ENCODE measurements at places on chromosomes 13 and 19.

GRCh38 chr19:19214892-19215291 is 3.1 kb downstream of the NCAN start:
- no peak for DNase-seq

DNA sequence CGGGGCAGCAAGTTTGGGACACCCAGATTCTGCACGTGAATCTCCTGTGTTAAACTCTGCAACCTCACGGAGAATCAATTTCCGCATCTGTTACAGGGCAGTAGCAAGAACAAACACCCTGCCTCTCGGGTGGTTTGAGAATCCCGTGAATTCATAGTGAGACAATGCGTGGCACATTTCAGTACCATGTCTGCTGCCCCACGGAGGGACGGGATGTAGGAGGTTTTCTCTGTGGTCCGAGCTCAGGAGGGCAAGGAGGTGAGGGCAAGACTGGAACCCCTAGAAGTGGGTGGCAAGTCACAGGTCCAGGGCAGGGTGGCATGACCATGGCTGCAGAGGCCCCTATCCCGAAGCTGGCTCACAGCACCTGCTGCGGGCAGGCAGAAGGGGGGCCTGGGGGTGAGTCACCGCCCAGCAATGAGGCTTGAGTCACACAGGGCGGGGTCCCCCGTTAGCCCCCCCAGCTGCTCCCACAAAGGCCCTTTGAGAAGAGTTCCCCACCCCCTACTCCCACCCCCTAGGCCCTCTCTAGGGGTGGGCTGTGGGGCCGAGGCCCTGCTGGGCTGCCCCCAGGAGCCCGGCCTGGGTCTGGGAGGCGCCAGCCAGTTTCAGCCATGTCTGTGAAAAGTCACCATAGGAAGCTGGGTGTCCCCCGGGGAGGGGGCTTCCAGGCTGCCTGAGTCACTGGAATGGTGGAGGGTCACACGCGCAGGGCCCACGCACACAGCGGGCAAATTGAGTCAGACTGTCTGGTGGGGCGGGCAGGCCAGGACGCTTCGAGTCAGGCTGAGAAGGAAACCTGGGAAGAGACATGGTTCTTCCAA is 25.8 kb upstream of the NANOS3 start:
- DNase-seq = no peak

DNA sequence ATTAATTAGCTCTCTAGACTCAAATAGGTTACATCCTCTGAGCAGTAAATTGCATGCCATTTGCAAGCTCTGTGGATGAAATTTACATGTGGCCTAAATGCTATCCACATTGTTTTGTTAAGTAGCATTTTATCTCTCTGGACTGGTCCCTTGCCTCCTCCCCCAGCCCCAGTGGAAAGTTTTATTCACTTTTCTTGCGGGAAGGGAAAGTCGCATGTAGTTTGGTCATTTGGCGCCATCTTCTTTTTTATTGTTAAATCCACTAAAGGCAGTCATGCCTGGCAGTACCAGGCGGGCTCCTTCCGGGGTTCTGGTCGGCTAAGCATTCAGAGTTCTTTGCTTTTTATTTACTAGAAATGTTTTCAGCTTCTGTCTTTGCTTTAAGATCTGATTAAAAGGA is 188.7 kb downstream of the TM9SF2 start:
- no peak for DNase-seq

GRCh38 chr13:113605866-113606438 is 21.4 kb downstream of the TFDP1 start:
- no peak for DNase-seq

GRCh38 chr19:29404951-29405727 is 120.7 kb upstream of the VSTM2B start:
- DNase-seq = peak; percentile 53

DNA sequence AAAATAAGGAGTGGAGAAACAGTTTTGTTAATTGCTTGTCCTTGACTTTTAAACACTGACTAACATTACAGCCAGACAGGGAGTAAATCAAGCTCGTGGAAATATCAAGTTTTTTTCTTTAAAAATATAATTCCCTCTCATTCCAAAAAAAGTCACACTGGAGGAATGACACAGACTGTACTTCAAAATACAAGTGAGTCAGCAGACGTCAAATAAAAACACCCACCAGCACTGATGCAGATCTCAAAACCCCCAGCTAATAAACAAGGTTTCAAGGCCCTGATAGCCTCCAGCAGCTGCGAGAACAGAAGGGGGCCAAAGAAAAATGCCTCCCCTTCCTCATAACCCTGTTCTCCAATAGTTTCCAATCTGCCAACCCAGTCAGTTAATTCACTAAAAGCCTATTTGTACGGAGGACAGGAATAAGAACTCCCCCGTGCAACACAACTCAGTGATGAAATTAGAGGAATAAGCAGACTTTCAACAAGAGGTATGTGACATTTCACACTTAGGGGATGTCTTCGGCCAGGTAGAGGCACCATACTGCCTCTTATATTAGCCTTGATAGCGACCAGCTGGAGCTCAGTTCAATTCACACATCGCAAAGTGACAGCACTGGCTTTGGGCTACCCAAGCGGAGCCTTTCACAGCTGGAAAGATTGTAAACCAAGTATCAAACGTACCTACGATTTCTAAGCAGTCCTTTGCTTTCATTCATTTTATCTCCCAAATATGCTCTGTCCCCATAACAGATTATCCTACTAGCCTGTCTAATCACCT is 561.0 kb upstream of the KLF12 start:
- no peak for DNase-seq

DNA sequence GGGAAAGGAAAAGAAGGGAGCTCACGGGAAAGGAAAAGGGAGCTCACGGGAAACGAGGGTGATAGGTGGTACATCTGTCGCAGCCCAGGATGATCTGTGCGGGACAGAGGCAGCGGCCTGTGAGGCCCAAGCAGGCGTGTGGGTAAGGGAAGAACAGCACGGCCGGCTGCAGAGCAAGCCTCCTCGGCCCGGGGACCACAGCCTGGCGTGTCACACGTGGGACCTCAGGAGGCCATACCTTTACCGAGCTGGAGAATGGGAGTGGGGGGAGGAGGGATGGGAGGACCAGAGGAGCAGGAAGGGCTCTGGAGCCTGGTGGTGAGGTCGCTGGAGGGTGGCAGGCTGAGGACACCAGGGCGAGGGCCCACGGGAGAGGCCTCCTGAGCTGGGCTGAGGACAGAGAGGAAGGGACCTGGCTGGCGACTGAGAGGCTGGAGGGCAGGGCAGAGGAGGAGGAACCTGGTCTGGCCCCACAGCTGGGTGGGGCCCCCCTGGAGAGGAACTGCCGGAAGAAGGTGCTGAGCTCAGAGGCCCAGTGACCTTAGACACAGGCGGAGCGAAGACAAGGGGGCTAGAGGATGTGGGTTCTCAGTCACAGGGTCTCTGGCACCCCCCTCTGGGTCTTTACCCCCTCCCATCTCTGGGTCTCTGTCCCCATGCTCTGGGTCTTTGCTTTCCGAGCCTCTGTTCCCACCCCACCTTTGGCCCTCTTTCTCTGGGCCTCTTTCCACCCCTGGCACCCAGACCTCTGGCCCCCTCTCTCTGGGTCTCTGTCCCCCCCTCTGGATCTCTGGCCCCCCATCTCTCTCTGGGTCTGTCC is 2.9 kb upstream of the FTL start:
- DNase-seq = no peak

DNA sequence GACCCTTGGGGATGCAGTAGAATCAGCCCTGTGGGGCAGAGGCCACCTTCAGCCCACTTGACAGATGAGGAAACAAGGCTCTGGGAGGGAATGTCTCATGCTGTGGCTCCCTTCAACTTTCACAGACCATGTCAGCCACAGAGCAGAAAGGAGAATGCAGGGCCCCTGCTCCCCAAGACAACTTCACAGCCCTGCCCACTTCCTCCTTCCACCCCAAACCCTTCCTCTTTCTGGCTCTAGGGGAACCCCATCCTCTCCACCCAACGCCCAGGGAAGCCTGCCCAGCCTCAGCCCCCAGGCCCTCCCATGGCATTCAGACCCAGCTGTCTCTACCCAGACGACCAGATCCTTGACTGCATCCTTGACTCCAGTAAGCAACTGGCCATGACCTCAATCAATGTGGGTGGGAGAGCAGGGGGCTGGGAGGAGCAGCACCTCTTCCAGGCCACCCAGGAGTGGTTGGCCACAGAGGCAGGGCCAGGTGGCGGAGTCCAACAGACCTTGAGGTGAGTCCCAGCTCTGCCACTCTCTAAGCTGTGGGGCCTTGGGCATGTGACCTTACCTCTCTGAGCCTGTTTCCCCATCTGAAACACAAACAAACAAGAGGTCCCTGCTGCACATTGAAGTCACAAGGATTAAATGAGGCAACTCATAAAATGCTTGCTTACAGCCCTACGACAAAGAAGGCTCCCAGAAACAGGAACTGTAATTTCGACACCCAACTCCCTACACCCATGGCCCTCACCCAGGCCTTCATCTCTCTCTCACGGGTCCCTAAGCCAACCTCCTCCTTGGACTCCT is 15.8 kb downstream of the DEDD2 start:
- no peak for DNase-seq

DNA sequence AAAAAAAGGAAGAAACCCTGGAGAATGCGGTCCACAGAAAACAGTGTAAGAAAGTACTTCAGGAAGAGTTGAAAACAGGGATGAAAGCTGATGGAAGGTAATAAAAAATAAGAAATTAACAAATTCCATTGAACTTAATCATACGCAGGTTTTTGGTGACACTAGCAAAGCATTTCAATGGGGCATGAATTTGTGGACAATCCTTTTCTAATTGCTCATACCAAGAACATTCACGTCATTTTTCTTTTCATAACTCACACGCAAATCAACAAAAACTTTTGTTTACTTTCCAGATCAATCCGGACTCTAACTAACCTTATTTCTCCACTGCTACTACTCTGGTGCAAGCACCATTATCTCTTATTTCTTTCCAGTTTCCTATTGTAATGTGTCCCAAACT is 1195.0 kb downstream of the SLITRK5 start:
- DNase-seq = no peak

GRCh38 chr19:13920940-13921747 is 15.1 kb downstream of the CC2D1A start:
- DNase-seq = peak; percentile 48

DNA sequence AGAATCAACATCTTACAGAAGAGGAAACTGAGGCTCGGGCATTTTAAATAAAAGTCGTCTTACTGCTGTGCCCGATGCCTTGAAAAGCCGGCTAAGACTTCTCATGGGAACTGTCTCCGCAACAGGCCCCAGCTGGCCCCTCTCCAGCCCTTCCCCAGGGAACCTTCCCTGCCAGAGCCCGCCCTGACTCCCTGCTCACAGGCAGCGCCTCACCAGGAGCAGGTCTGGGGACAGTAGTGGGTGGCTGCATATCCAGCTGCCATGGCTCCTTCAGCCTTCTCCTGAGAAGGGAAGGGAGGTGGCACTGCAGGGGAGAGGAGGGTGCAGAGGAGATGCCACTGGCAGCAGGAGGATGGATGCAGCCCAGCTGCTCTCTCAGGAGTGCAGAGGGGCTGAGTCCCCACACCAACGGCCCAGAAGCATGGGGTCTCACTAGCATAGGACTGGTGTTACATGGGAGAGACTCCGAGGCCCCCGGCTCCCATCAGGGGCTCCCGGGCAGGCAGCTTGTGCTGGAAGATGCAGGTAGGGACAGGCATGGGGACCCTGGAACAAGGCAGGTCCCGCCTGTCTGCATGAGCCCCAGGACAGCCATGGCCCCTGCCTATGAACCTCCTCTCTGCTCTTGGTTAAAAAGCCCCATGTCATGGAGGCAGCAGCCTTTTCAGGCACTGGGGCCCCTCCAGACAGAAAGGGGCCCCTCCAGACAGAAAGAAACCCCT is 216.4 kb upstream of the SGCG start:
- DNase-seq = no peak

DNA sequence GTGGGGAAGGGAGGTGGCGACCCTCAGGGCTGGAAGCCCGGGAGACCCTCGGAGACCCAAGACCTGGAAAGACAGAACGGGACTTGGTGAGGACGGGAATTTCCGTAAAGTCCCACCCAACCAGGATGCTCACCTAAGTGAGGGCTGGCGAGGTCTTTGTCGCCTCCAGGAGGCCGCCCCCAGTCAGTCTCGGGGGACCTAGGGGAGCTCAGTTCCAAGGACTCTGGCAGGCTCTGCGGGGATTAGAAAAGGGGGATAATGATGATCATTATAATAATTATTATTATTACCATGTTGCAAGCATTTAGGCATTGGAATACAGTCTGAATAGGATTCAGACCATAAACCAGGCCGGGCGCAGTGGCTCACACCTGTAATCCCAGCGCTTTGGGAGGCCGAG is 9.1 kb upstream of the HSD17B14 start:
- DNase-seq = no peak

DNA sequence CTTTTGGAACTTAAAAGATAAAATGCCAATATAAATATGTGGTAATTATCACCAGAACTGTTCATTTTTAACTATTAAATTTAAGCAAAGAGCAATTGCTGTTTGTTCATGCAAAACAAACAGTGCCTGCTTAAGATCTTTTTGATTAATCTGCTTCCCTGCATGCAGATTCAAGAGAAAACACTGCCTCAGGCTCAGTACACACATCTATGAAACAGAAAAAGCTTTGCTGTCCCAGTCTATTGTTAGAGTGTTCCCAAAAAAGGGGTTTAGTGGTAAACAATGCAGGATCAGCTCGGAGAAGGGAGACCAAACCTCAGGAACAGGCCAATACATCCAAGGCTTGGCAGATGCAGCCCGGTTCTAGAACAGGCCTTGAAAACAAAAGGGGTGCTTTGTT is 49.3 kb upstream of the TDRD3 start:
- no peak for DNase-seq

GRCh38 chr13:98311200-98311548 is 134.1 kb upstream of the RNF113B start:
- no peak for DNase-seq

GRCh38 chr19:4182084-4182810 is at the start of the genes ANKRD24 and SIRT6:
ANKRD24 (plus strand) TSS chr19:4182689; CDS start chr19:4186426, 3,737 bp downstream.
SIRT6 (minus strand) TSS chr19:4182563; CDS start chr19:4182539, 24 bp downstream.
- DNase-seq = peak; percentile 98

DNA sequence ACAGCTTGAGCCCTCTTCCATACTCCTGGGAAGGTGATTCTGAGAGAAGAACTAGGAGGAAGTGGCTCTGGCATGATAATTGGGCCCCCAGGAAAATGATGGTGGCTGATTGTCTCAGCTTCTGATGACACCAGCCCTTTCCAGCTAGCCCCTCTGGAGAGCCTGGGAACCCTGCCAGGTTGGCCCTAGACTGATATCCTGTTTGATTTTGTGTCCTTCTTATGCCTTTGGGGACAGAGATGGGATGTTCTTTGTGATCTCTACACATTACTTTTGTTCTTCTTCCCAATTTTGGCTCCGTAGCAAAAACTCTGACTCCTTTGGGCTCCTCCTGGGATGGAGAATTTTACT is 39.7 kb downstream of the ERICH6B start:
- DNase-seq = no peak

DNA sequence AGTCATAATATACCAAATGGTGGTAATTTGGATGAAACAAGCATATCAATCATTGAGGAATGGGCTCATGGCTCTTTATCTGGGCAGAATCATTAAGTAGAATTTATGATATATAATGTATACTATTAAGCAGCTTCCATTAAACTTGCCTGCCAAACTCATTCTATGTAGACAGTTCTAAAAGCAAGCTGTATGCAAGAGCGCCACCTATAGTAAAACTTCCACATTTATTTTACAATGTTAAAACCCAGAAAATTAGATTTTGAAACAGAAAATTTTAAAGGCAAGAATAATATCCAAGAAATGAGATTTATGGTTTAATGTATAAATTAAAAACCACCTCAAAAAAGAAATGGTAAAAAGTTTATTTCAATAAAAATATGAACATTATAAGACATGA is 161.5 kb downstream of the MZT1 start:
- DNase-seq = no peak

- peak; percentile 55 for DNase-seq
These were observed 39.9 kb downstream of the SIGLEC7 start for GRCh38 chr19:51181913-51182419.
